Colonic mucosa (tissue), 4 donors: ENCODE measurements at places on chromosomes 7 and 10.

GRCh38 chr10:119919271-119919670, 26.7 kb downstream of the SEC23IP start:
- no peak for DNase-seq

DNA sequence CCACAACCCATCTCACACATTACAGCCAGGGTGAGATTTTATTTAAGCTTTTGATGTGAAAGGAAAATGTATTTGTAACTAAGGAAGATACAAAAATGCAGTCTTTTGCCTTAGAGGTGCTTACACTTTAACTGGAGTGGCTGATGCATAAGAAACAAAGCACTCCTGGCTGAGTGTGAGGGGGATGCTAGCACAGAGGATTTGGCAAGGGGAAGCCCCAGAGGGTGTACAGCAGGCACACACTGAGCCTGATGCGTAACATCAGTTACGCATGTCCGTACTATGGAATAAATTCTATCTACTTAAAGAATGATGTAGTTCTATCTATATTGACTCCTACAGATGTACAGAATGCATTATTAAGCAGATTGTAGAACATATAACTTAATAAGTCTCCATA, 17.8 kb downstream of the GIMAP8 start:
- DNase-seq, result no peak

DNA sequence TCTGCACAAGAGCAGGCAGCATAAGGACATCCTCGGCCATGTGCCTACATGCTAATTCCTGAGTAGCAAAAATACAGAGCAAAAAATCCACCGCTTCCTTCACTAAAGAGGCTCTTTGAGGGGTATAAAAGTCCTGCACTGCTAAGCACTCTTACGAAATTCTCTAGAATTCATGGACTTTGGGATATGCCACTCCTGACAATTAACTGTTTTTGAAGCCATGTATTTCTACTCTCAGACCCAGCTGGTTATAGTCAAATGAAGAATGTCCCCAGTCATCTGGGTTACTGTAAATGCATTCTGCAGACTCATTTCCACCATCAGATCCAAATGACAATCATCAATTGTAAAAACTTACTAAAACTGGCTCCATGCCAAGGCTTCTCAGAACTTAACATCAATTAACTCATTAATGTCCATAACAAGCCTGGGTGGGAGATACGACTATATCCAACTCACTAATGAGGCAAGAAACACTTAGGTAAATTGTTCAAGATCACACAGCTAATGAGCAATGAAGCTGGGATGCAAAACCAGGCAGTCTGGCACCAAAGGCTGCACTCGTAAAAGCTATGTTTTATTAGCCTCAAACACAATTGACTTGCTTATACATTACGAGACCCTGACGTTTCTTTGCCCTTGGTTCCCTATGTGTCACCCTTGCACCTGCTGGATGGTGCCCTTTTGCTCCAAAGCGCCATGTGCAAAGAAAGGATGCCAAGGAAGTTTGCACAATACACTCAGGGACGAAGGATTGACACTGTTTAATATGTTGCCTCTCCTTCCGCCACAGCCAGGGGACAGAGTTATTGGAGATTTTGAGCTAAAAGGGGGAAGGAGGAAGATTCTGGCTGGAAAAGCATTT, 250.4 kb downstream of the ELMO1 start:
- DNase-seq, result no peak

- DNase-seq, result no peak
Measured at GRCh38 chr10:99341248-99341647, 12.1 kb downstream of the CNNM1 start.

- no peak for DNase-seq
Measured at GRCh38 chr10:7794251-7795026, 6.5 kb downstream of the ATP5F1C start.

DNA sequence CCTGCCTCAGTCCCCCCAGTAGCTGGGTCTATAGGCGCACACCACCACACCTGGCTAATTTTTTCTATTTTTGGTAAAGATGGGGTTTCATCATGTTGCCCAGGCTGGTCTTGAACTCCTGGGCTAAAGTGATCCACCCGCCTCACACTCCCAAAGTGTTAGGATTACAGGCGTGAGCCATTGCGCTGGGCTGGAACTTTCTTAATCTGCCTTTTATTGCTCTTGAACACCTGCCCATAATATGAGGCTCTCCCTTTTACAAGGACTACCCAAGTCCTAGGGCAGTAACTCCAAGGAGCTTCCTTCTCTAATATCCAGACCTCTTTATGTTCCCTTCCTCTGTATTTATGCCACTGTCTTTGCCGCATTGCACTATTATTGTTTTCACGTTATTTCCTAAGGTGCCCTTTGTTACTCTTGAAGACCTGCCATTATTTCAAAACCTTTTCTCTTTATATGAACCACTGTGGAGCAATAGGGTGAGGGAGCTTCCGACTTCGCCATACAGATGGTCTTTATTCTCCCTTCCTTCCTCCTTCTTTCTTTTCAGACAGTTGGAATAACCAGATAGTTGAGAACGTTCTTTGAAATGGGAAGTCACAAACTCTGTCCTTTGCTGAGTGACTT, 36.3 kb upstream of the TCF7L2 start:
- DNase-seq, result peak; percentile 67

DNA sequence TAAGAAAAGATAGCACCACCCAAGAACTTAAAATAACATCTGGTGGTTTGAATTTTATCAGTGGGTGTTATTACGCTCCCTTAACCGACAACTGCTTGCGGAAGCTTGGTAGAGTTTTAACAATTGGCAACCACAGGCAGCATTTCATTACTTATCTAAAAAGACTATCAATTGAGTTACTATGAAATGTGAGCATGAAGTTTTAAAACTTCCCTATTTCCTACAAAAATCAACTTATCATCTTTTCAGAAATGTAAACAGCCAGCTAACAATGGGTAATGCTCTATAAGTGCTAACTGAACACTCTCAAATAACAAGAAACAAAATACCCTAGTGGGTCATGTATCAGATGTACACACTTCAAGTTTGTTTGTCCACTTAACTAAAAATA, 68.8 kb downstream of the OSBPL3 start:
- DNase-seq, result no peak

DNA sequence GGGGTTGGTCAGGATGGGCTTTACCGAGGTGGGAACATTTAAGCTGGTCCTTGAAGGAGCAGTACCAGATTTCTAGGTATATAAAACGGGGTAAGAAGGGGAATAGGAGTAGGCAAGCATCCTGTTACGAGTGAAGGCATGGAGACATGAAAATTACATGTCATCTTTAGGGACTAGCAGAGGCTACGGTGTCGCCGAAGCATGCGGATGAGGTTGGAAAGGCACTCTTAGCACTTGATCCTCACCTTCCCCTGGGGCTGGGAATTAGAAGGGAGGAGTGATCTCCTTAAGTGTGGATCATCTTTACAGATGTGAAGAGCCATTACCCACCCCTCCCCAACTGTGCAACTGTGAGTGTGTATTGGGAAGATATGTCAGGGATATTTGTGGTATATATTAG, 13.8 kb upstream of the ZRANB1 start:
- DNase-seq, result no peak

DNA sequence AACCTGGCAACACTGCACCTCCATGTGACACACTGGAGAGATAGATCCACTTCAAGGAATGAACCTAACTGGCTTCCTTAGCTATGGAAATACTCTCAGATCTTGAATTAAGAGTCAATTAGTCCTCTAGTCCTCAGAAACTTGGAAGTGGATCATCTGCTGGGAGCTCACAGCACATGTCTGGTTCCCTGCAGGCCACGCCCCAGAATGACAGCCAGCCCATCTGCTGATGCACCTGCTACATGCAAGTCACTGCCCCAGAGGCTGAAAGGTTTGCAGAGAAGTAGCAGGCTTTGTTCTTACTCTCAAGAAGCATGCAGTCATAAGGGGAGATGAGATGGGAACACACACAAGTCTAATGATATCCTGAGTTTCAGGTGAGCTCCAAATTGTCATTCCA, 275.9 kb downstream of the SKAP2 start:
- no peak for DNase-seq

DNA sequence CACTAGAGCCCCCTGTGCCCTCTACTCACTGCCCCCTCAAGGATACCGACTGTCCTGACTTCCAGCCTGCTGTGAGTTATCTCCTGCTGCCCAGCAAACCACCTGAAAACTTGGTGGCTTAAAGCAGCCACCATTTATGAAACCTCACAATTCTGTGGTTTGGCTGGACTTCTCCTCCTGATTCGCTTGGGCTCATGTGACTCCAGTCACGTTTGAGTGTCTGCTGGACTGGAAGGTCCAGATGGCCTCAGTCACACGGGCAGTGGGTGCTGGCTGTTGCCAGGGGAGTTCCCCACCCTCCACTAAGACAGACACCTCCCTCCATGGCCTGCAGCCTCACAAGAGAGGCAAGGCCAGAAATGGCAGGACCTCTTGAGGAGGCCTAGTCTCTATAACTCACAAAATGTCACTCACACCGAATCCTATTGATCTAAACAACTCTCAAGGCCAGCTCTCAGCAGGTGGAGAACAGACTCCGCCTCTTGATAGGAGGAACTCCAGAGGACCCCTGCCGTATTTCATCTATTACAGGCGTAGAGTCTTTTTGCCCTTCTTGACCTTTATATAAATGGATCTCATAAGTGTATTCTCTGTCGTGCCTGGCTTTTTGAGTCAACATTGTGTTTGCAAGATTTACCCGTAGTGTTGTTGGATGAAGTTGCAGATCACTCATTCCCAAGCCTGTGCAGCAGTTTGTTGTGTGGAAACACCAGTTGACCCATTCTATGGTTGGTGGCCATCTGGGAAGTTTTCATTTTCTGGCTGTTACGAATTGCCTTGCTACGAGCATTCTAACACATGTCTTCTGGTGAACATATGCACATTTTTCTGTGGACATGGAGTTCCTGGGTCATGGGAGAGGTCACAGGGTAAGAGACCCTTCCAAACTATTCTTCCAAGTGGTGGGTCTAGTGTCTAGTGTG, 48.3 kb downstream of the ZMIZ1 start:
- peak; percentile 68 for DNase-seq

DNA sequence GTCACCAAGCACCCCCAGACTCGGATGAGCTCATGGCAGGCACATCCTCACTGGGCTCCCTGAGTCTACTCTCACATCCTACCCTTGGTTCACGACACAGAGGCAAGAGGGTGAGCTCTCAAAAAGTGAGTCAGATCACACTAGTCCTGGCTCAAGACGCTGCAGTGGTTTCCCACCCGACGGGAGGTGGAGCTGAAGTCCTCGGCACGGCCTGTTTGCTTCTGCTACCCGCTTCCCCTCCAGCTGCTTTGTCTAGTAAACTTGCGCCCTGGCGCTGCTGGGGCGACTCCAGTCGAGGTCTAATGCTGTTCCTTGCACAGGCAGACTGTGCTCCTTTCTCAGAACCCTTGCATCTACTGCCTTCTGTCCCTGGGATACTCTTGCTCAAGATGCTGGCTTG, 13.5 kb upstream of the SFMBT2 start:
- no peak for DNase-seq

- DNase-seq, result no peak
Measured at GRCh38 chr10:104259456-104259855, 4.8 kb downstream of the GSTO1 start.

GRCh38 chr7:27200761-27201579, 1.1 kb upstream of the HOXA13 start:
- peak; percentile 39 for DNase-seq

DNA sequence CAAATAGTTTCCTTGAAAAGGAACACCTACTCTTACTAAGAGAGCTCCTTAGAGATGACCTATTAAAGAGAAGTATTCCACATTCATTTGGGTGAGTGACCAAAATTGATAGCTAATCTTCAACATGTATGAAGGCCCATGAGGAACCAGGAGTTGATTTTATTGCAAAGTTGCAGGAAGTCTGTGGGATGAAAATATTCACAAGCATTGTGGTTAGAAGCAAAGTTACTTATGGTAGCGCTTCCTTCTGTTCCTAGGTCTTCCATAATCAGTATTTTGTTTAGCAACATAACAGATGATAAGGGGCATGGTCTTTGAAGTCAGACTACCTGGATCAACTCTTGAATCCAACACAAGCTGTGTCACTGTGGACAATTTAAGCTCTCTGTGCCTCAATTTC, 164.5 kb downstream of the DGKB start:
- DNase-seq, result no peak

DNA sequence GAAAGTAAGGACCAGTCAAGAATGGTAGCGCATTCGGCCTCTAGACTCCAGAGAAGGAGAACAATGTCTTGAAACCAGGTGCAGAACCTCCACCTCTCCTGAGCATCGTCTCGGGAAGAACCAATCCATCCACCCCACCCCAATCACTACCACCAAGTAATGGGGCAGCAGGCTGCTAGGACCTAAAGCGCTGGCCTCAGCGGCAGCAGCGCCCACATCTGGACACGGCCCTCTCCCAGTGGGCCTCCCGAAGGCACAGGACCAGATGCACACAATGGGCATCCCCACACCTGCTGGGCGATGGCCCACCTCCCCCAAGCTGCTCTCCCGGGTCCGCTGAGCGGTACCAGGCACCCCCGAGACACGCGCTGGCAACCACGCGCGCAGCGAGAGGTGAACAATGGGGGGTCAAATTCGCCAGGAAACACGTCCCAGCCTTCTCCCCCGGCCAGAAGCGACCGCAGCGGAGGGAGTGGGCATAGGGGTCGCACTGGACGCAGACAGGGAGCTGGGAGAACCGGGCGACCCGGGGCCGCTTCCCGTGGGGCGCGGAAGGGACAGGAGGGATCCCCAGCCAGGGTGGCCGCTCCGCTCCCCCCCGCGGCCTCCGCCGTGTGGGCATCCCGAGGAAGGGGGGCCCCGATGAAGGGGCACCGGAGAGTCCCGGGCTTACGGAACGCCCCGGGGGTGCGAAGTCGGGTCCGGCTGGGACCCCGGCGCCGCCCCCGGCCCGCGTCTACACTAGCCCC, 506 bp downstream of the CTTNBP2 start:
- DNase-seq, result peak; percentile 28

- peak; percentile 55 for DNase-seq
Measured at GRCh38 chr10:117373823-117374505, 1.3 kb downstream of the PDZD8 start.

- no peak for DNase-seq
Measured at GRCh38 chr10:16746856-16747255, 70.4 kb downstream of the RSU1 start.

DNA sequence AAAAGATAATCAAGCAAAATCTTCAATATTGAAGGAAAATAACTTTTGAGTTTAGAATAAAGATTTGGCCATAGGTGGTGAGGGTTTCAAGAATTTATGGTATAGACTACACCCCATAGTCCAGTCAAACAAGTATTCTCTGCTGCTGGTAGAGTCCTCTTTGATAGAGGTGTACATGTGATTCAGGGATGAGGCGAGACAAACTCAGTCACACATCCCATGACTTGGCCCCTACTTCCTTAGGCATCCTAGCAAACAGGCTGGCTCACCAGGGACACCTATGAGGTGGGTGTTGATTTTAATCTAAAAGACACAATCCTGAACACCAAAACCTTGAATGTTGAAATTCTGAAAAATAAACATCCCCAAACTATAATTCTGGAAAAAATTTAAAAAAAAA, 78.1 kb upstream of the SLC25A13 start:
- no peak for DNase-seq

DNA sequence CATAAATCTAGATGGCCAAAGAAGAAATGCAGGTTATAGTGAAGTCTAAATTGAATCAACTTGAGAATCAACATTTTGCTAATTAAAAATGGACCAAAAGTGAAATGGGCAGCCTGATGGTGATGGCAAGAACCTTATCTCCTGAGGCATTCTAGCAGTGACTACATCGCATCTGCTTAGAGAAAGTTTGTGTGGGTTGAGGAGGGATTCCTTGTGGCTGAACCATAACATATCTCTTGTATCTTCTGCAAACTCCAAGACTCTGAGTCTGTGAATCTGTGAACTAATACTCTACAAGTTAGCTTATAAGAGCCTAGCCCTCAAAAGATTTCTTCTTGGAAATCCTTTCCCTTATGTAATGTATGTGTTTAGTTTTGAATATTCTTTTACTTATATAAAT, 85.6 kb downstream of the PRKG1 start:
- DNase-seq, result no peak

GRCh38 chr7:69282946-69283345, 315.3 kb upstream of the AUTS2 start:
- no peak for DNase-seq
